ENCODE measurements at places on chromosomes 7 and 10. TPM values are rescaled to one million over a fixed set of nuclear protein-coding genes. Genes with fewer than 3 reads are reported as not detected.

The OR6B1 gene
- polyA plus RNA-seq = not detected

The UPK3B gene
- polyA plus RNA-seq = 0.24 TPM

The SKIDA1 gene
- polyA plus RNA-seq = 0.75 TPM

The ACSL5 gene
- polyA plus RNA-seq = 4.0 TPM

The CFAP46 gene
- polyA plus RNA-seq = 0.62 TPM

The CYP2W1 gene
- polyA plus RNA-seq = not detected

The BLNK gene
- polyA plus RNA-seq = 0.33 TPM

The HOXA11 gene
- polyA plus RNA-seq = not detected

The HOXA3 gene
- 0.11 TPM for polyA plus RNA-seq

The TRUB1 gene
- 4.9 TPM for polyA plus RNA-seq

The SPAM1 gene
- polyA plus RNA-seq = not detected
